HS-5 (cell line): ENCODE measurements at places on chromosomes 12 and 14.

GRCh38 chr12:109827566-109828550 is 5.3 kb downstream of the TRPV4 start:
- DNase-seq = no peak

DNA sequence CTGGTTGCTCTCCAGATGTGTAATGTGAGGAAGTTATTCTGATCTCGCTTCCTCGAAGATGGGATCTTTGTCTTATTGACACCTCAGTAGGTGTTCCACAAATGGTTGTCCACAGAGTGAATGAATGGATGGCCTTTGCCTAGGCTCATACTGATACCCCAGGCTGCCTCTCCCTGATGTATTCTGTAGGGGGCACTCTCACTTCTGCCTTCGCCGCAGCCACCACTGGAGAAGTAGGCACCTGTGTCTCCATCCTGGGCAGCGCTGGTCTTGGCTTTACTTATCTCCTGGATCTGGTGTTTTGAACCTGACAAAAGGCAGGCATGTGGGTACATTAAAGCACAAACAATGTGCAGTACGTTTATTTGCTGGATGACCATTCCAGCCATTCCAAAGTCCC is 82.1 kb downstream of the ZFP36L1 start:
- no peak for DNase-seq

GRCh38 chr12:48286665-48287064 is 64.1 kb downstream of the ZNF641 start:
- DNase-seq = no peak

- DNase-seq = no peak
These were observed 264.2 kb upstream of the AMIGO2 start for GRCh38 chr12:47343684-47344567.

DNA sequence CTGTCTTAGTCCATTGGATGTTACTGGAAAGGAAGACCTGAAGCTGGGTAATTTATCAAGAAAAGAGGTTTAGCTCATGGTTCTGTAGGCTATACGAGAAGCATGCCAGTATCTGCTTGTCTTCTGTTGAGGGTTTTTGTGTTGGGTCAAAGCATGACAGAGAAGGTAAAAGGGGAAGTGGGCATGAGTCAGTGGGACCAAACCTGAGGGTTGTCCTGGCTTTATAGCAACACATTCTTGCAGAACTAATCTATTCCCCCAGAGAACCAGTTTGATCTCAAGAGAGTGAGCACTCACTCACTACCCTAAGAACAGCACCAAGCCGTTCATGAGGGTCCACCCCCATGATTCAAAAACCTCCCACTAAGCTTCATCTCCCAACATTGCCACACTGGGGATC is 19.0 kb upstream of the KRAS start:
- DNase-seq = no peak

DNA sequence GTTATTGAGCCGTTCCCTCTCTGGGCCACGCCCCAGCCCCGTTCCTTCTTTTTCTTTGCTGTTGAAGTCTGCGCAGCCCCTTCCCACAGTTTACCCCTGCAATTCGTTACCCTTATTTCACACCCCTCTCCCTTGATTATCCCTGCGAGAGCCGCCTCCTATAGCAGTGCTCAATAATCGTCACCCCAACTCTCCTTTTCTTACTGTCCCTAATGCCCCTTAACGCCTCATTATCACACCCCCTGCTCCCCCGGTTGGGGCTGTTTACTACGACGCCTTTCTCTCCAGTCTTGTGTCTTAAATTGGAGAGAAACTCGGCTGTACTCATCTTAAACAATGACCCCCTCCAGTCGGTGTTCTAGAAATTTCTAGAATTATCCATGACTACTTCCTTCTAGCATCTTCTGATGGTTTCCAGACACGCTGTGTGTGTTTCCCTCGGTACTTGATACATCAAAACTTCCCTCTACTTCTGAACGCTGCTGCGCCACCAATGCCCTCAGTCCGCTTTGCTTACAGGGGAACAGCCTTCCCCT is 713 bp upstream of the FBXL14 start:
- no peak for DNase-seq

GRCh38 chr14:56129933-56130332 is 11.7 kb downstream of the PELI2 start:
- DNase-seq = no peak

GRCh38 chr12:109512608-109513007 is 35.2 kb downstream of the UBE3B start:
- DNase-seq = no peak

- no peak for DNase-seq
These were observed 22.7 kb downstream of the LRRC74A start for GRCh38 chr14:76848879-76849278.

- no peak for DNase-seq
These were observed 65.1 kb upstream of the CPM start for GRCh38 chr12:68998041-68998440.
